H9 (cell line): ENCODE measurements at places on chromosomes 2 and 18.
A peak's percentile ranks its signal among the peaks of the same experiment; 100 is the strongest.

DNA sequence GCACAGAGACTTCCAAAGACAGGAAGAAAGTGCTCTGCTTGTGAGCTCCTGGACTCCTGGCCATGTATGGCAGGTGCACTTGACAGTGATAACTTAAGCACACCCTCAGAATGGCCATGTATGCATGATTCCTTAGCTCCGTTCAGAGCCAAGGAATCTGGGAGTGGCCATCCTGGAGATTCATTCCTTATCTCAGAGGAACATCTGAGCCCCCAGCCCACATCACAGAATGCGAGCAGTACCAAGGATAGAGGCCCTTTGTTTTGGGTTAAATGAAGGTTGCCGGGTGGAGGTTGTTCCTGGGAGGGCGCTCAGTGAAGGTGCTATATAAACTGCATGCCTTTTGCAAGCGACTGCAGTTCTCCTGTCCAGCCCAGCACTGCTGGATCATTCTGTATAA, 26.9 kb downstream of the DIPK1C start:
- no peak overlapping the region for H3K4me3 ChIP-seq
- no peaks in the 10 kb centered on the region for H3K36me3 ChIP-seq

DNA sequence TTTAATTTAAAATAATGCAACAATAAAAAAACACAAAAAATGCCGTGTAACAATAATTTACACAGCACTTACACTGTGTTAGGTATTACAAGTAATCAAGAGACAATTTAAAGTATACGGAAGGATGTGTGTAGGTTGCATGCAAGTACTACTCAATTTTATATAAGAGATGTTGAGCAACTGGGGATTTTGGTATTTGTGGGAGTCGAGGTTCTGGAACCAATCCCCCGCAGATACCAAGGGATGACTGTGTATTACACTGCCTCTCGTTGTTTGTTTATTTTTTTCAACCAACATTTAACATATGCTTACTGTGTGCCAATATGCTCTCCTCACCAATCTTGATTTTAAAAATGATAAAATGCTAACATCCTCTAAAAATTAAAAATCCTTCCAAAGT, 24.8 kb downstream of the MAP3K2 start:
- no peaks in the 10 kb centered on the region for H3K36me3 ChIP-seq
- DNase-seq = no peak

GRCh38 chr18:36572135-36572856, 256.5 kb downstream of the TPGS2 start:
- peak; percentile 45 for DNase-seq
- H3K27me3 ChIP-seq = no peaks in the 10 kb centered on the region
- H3K27ac ChIP-seq = no peak overlapping the region

DNA sequence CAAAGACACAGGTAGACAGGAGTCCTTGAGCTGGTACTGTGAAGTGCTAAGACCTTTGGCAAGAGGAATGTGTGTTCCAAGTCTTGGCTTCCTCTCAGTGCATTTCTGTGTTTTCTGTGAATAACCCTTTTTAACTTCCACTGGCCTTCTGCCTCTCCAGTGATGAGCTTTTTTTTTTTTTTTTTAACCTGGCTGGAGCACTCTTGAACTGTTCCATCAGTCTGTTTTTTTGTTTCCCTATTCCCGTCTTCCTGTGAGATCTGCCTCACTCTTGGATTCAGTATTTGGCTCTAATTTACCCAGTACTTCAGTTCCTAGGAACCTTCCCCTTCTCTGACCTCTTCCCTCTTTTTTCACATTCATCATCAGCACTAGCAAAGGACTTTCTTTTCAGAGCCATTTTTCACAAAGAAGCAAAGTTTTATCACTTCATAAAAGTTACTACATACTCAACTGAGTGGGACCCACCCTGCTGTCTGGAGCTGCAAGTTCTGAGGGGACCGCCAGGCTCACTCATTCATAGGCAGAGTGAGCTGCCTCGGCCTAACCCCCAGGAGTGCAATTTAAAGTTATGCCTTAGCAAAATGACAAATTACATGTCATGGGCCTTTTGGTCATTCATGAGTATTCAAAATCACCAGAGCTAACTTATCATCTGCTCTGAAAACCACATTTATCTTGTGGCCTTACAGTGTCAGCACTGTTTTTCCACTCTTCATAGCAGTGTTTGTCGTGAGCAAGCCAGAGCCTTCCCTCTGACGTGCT, 126.9 kb upstream of the DAPL1 start:
- H3K4me1 ChIP-seq = no peaks in the 10 kb centered on the region
- no peak overlapping the region for H3K27ac ChIP-seq
- no peaks in the 10 kb centered on the region for H3K27me3 ChIP-seq
- DNase-seq = no peak
- H3K36me3 ChIP-seq = peaks cover 45% of the 10 kb centered on the region

DNA sequence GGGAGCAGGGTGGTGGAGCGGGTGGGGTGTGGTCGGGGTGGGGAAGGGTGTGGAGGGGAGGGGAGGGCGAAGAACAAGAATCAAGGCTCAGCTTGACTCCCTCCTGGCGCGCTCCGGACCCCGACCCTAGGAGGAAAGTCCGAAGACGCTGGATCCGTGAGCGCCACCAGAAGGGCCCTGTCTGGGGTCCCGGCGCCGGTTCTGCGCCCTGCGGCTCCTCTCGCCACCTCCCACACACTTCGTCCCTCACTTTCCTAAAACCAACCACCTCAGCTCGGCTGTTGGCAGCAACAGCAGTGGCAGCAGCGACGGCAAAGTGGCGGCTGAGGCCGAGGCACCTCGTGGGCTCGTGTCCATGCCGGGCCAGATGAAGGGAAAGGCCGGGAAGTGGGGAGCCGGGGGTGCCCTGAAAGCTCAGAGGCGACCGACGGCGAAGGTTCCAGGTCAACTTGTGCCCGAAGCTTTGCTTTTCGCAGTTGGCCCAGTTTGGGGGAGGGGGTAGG, 2.1 kb downstream of the KLHL14 start:
- H3K4me1 ChIP-seq = peaks cover 9% of the 10 kb centered on the region; the same call in 1 of the 2 replicates
- no peaks in the 10 kb centered on the region for H3K36me3 ChIP-seq
- no peak overlapping the region for H3K27ac ChIP-seq
- H3K4me3 ChIP-seq = peak overlapping the region; percentile 80
- DNase-seq = peak; percentile 40
- peaks cover 31% of the 10 kb centered on the region for H3K27me3 ChIP-seq

GRCh38 chr2:141063406-141063805, 1067.4 kb downstream of the LRP1B start:
- H3K27ac ChIP-seq = no peak overlapping the region
- H3K36me3 ChIP-seq = no peaks in the 10 kb centered on the region
- H3K4me1 ChIP-seq = no peaks in the 10 kb centered on the region; the same call in 1 of the 2 replicates
- DNase-seq = no peak
- H3K27me3 ChIP-seq = no peaks in the 10 kb centered on the region
- H3K4me3 ChIP-seq = peak overlapping the region; percentile 25; the same call in 2 of the 3 replicates

GRCh38 chr18:77002496-77002895, 130.1 kb downstream of the MBP start:
- no peaks in the 10 kb centered on the region for H3K27me3 ChIP-seq
- H3K36me3 ChIP-seq = no peaks in the 10 kb centered on the region; the same call in 2 of the 3 replicates
- no peak for DNase-seq
- H3K4me3 ChIP-seq = no peak overlapping the region
- H3K4me1 ChIP-seq = peaks cover 4% of the 10 kb centered on the region; the same call in 1 of the 2 replicates
- H3K27ac ChIP-seq = no peak overlapping the region

- H3K36me3 ChIP-seq = no peaks in the 10 kb centered on the region
- peak overlapping the region; percentile 78 for H3K4me3 ChIP-seq
- no peak for DNase-seq
- no peak overlapping the region for H3K27ac ChIP-seq
- H3K4me1 ChIP-seq = no peaks in the 10 kb centered on the region
- peaks cover 5% of the 10 kb centered on the region; the same call in 1 of the 2 replicates for H3K27me3 ChIP-seq
Observed at GRCh38 chr2:172734711-172735581, 699 bp upstream of the RAPGEF4 start.

GRCh38 chr18:78769502-78770105, 210.0 kb upstream of the SALL3 start:
- no peak overlapping the region for H3K27ac ChIP-seq
- H3K4me3 ChIP-seq = no peak overlapping the region
- H3K27me3 ChIP-seq = no peaks in the 10 kb centered on the region
- DNase-seq = no peak
- no peaks in the 10 kb centered on the region for H3K36me3 ChIP-seq

DNA sequence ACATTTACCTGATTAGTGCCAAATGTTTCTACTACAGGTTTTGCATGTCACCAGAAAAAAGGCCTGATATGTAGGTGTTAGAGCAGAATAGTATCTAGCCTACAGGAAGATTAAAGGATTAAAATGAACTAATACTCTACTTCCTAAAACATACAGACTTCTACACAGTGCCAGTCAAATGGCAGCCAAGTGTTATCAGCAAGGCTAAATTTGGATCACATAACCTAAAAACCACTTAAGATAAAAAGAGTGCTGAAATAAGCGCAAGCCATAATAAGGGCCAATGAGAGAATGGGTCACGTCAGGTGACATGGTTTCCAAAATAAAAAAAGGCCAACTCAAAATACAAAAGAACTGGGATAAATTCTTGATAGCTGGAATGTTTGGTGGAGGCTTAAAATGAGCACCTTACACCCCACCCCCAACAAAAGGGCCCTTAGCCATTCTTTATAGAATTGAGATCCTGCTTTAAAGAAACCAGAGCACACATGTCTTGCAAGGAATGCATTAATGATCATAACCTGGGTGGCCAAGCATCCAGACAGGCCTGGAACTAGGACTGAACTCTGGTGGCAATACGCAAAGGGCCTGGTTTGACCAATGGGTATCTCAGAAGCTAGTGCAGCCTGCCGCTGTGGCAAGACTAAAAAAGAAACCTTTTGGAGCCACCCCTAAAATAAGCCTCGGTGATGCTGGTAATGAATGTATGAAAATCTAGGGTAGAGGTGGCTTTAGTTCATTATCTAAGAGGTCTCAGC, 32.4 kb downstream of the IRS1 start:
- DNase-seq = no peak
- peaks cover 17% of the 10 kb centered on the region for H3K36me3 ChIP-seq
- H3K4me3 ChIP-seq = no peak overlapping the region
- H3K27me3 ChIP-seq = no peaks in the 10 kb centered on the region
- no peaks in the 10 kb centered on the region for H3K4me1 ChIP-seq

DNA sequence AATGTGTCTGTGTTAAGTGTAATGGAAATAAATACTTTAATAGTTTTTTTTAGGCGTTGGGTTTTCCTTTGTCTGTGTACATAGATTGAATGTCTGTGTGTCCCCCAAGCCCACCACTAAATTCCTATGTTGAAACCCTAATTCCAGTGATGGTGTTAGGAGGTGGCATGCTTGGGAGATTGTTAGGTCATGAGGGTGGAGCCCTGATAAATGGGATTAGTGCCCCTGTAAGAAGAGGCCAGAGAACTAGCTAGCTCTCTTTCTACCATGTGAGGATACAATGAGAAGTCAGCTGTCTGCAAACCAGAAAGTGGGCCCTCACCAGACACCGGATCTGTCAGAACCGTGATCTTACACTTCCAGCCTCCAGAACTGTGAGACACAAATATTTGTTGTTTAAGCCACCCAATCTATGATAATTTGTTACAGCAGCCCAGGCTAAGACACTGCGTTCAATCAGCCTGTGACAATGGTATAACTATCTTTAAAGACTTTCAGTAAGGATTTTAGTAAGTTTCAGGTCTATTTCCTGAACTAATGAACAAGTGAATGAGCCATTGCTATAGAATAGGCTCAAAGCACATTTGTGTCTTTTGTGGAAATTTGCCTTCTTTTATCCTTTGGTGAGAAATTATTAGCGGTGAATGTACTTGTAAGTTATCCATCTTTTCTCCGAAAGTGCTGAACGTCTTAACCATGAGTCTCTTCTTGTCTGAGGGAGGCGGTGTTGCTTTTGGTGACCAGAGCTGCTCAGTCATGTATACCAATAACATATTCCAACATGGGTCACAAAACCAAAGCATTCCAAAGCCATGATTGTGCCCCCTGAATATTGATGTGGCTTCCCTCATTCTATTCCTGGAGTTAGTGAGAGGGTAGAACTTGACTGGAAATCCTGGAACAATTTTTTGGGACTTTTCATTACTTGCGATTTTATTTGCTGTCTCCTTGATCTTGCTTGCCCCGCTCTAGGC, 29.6 kb upstream of the IL1R1 start:
- DNase-seq = no peak
- no peak overlapping the region for H3K4me3 ChIP-seq
- peaks cover 5% of the 10 kb centered on the region; the same call in 1 of the 2 replicates for H3K36me3 ChIP-seq
- H3K27ac ChIP-seq = no peak overlapping the region
- no peaks in the 10 kb centered on the region; the same call in 1 of the 2 replicates for H3K4me1 ChIP-seq

DNA sequence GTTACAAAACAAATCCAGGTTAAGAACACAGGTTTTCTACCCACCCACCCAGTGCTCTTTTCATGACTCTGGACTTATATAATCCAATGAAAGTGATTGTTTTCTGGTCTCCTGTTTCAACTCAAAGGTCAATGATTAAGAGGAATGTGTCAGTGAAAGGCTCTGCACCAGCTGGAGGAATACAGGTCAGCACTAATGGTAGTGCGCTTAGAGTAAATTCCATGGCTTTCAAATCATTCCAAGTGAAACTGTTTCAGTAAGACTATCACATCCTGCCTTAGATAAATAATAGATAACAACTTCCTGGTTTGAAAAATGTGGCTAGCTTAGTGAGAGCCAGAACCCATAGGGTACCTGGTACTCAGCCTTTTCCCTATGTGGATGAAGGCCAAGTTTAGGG, 47.8 kb downstream of the SLC9A4 start:
- no peak overlapping the region for H3K4me3 ChIP-seq
- no peak overlapping the region for H3K27ac ChIP-seq
- no peaks in the 10 kb centered on the region for H3K4me1 ChIP-seq
- no peaks in the 10 kb centered on the region for H3K27me3 ChIP-seq
- H3K36me3 ChIP-seq = no peaks in the 10 kb centered on the region

DNA sequence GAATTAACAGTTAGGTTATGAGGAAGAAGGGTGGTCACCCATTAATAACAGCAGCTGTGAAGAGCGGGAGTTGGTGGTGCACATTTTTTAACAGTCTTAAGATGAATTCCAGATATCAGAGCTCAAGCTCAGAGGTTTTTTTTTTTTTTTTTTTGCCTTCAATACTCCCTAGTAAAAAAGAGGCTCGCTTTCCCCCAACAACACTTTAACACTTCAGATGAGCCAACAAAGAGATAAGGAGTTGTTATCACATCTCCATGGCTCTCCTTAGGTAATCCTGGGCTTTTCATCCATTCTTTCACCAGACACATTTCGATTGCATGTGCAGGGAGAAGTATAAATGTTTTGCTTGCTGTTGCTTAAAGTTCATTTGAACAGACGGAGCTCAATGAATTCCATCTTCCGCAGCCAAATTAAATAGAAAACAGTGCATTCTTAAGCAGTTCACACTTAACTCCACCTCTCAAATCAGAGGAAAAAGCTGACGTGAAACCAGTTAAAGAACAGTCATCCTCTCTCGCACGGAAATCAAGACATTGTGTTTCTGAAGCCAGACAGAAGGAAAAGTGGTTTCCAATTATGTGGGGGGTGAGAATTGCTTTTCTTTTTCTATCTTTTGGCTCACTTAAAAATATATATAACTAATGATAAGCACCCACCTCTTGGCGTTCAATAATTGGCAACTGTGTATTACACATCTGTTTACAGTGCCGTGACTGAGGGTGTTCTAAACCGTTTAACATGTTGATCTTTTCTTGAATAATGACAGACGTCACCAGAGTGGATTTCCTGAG, 118.2 kb downstream of the ZNF521 start:
- H3K27ac ChIP-seq = no peak overlapping the region
- no peak for DNase-seq
- H3K4me3 ChIP-seq = no peak overlapping the region
- H3K36me3 ChIP-seq = no peaks in the 10 kb centered on the region
- H3K4me1 ChIP-seq = no peaks in the 10 kb centered on the region

GRCh38 chr18:34529358-34530335, 180.5 kb upstream of the DTNA start:
- H3K4me3 ChIP-seq = no peak overlapping the region
- no peaks in the 10 kb centered on the region for H3K27me3 ChIP-seq
- H3K36me3 ChIP-seq = peaks cover 3% of the 10 kb centered on the region
- peaks cover 4% of the 10 kb centered on the region; the same call in 1 of the 2 replicates for H3K4me1 ChIP-seq
